ENCODE measurements at places on chromosomes 3 and 15.

DNA sequence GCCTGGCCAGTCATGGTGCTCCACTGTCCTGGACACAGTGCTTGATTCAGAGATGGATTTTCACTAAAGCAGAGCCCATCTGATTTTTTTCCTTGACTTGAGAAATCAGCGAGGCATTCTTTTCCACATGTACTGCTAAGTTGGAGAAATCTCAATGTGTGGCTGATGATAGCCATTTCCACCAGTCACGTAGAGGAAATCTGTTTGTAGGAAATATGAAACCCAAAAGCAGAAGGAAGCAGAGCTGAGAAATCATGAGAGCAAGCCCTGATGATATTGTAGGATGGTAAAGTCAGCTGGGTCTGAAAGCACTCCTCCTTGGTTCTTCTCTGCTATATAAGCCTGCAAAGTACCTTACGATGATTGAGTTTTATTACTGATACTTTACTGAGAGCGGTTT lies 1233.4 kb downstream of the ROBO2 start:
- no peak for ATAC-seq

- no peak for ATAC-seq
Measured at GRCh38 chr3:159854500-159855124, 134.0 kb upstream of the IL12A start.

DNA sequence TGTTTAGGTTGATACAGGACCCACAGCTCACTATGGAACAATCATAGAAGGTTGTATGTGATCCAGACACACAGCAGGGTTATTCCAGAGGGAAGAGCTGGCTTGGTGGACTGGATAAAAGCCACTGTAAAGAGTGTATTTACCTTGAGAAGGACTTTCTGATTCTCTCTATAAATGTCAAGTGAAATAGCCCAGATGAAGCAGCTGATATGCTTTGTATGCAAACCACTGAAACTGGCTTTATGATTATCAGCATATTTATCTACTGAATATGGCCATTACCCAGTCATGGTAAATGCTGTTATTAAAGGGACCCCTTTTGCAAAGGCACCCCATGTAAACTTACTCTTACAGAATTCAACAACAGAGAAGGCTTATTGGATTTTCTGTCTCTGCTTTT lies 28.1 kb downstream of the C3orf80 start:
- ATAC-seq: no peak

DNA sequence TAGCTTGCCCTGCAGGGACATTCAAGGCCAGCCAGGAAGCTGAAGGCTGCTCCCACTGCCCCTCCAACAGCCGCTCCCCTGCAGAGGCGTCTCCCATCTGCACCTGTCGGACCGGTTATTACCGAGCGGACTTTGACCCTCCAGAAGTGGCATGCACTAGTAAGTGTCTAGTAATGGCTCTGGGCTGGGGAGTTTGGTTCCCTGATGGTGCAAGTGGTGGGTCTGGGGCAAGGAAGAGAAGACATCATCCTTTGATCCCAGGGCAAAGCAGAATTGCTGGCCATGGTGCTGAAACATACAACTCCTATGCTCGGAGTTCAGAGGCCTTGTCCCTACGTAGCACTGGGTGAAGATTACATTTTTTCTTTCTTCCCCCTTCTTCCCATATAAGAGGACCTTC lies 311.4 kb downstream of the EPHB1 start:
- no peak for ATAC-seq

- ATAC-seq: no peak
Measured at GRCh38 chr3:186464424-186465093, 79.6 kb downstream of the CRYGS start.

GRCh38 chr3:4642611-4643010 lies 149.5 kb downstream of the ITPR1 start:
- ATAC-seq: no peak

- ATAC-seq: no peak
Measured at GRCh38 chr3:176978441-176978840, 218.8 kb downstream of the TBL1XR1 start.

DNA sequence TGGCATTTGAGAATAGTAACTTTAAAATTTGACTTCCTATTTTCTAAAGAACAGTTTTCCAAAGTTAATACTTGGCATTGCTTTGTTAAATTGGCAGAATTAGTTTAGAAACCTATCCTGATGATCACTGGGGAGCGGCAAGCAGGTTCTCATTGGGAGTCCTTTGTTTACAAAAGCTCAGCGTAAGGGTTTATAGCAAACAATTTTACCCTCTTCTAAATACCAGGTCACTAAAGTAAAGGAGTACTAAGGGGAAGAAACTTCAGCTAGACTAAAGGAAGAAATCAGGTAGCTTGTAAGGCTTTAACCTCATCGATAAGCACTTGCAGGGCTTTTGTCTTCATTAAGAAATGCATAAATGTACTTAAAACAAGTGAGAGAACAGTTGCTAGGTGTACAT lies 18.2 kb downstream of the TSC22D2 start:
- ATAC-seq: no peak

DNA sequence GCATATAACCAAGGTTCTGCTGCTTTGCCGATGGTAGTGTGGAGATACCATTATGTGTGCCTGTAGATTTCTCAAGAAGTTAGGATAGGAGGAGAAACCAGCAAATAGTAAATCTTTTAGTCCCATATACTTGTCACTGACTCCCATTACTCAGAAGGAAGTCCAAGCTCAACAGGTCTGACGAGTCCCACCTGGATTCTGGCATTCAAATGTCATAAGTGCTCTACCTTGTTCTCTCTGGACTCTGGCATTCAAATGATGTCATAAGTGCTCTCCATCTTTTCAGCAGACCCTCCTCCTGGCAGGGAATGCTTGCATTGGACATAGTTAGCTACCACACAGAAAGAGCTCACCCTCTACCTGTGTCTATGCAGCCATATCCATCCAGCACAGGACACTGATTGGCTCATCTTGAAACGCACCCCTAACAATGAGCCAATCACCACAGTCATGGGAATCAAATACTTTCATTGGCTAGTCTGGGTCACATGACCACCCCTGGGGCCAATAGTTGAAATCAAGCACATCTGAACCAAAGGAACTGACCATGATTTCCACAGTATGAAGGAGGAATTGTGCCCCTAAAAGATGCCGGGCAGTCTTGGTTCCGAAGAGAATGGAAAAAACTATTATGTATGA lies 205.0 kb upstream of the ADAMTS9 start:
- no peak for ATAC-seq

DNA sequence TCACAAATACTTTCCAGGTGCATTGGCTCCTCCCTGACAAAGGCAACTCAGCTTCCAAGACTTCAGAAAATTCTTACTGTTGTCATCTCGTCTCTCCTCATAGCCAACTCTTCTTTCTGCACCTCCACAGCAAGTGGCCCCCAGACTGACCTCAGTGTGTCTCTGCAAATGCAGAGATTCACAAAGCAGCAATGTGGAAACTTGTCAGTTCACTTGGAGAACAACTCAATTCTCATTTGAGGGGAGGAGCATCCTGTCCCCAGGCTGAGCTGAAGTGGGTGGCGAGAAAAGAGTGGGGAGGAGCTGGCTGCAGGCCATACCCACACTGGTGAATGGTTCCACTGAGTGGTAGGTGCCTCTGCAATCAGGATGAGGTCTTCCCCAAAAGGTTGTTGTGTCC lies 248.7 kb upstream of the IL12A start:
- no peak for ATAC-seq

DNA sequence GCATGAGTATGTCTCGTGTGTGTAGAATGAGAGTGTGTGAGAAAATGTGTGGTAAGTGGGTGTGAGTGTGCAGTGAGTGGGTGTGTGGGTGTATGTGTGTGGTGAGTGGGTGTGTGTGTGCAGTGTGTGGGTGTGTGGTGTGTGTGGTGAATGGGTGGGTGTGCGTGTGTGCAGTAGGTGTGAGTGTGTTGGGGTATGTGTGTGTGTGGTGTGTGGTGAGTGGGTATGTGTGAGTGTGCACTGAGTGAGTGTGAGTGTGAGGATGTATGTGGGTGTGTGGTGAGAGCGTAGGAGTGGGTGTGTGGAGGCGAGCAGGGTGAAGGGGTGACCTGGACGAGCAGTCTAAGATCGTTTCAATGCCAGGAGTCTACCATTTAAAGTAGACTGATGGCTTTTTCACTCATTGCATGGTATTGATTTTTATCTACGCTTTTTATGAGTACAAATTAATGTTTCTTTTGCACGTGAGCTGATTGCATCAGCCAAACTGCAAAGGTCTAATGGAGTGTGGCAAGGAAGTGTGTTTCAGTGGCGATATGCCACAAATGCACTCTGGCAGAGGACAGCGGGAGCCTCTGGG lies 1.6 kb upstream of the CPN2 start:
- ATAC-seq: peak; percentile 12

GRCh38 chr15:63801910-63802309 lies 31.8 kb downstream of the HERC1 start:
- ATAC-seq: no peak

GRCh38 chr3:126100634-126101301 lies 16.8 kb upstream of the SLC41A3 start:
- peak; percentile 58 for ATAC-seq

DNA sequence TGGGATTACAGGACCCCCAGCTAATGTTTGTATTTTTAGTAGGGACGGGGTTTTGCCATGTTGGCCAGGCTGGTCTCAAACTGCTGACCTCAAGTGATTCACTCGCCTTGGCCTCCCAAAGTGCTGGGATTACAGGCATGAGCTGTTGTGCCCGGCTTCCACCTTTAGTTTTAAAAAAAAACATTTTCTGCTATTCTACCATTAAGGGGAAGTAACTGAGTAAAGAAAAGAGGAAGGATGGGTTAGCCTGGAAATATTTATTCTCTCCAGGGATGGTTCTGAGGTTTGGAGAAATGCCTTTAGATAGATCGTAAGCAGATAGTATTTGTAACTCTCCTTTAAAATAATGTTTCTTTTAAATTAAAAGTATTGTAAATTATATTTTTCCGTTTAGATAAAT lies 3.1 kb downstream of the AP4E1 start:
- no peak for ATAC-seq

DNA sequence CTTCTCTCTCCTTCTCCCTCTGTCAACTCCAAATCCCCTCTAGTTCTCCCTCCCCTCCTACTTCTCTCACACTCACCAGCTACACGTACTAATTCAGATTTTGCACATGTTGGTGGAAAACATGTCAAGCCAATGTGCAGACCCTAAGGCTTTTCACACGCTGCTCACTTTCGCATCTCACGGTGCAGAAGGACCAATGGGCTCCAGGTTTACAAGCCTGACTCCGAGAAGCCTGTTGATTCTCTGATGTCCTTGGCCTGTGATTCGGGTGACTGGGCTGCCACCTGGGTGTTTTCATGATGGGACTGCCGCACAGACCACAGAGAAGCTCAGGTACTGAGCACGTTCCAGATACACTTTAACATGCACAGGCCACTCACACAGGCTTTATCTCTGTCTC lies 3.7 kb downstream of the FOXL2NB start:
- ATAC-seq: no peak

GRCh38 chr15:80489030-80489594 lies 84.9 kb downstream of the ARNT2 start:
- no peak for ATAC-seq

DNA sequence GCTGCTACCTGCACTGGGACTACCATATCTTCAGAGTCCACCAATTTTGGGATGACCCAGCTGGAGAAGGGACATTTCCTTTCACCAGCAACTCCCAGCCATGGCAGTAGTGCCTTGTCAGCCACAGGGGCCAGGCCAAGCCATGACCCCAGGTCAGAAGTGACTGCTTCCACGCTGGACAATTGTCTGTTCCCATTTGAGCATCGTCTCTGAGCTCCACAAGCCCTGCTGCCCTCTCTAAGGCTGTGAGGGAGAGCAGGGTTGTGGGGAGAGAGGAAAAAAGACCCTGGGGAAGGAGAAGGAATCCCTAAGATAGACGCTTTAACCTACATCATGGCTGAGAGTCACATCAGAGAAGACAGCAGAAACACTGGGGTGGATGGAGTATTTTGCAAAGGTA lies 7.4 kb upstream of the RARRES1 start:
- no peak for ATAC-seq

- no peak for ATAC-seq
Measured at GRCh38 chr15:40343512-40343911, 2.8 kb upstream of the CCDC9B start.

- ATAC-seq: no peak
Measured at GRCh38 chr15:94098921-94099573, 132.3 kb upstream of the MCTP2 start.

DNA sequence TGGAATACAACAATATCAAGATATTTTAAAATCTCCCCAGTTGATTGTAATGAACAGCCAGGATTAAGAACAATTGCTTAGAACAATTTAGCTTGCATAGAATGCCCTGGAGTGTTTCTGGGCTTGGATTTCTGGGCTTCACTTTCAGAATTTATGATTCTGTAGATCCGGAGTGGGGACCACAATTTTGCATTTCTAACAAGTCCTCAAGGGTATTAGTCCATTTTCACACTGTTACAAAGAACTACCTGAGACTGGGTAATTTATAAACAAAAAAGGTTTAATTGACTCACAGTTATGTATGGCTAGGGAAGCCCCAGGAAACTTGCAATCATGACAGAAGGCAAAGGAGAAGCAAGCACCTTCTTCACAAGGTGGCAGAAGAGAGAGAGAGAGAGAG lies 54.3 kb upstream of the MYRIP start:
- ATAC-seq: no peak

DNA sequence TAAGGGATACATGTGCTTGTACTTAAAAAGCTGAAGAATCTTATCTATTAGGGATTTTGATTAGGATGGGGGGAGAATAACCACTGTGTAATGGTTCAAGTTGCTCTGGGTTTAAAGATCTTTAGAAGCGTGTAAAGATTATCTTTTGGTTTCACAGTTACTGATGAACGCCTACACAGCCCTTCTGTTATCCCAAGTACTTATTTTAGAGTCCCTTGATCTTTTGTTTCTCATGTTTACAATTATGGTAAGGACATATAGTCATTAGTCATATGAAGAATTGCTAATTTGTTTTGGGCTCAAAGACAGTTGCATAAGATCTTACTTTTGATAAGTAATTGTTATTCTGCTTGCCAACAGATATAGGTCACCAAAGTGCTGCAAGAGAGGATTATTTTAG lies 160.1 kb downstream of the PLCL2 start:
- ATAC-seq: peak; percentile 83

GRCh38 chr3:21573291-21573690 lies 177.7 kb downstream of the ZNF385D start:
- ATAC-seq: no peak
